ENCODE measurements at places on chromosomes 16 and 17.

GRCh38 chr17:50317121-50317520 lies 28.8 kb upstream of the XYLT2 start:
- no peak for DNase-seq

- DNase-seq: peak; percentile 52
These were observed 1131.0 kb upstream of the GOT2 start for GRCh38 chr16:59864981-59865666.

DNA sequence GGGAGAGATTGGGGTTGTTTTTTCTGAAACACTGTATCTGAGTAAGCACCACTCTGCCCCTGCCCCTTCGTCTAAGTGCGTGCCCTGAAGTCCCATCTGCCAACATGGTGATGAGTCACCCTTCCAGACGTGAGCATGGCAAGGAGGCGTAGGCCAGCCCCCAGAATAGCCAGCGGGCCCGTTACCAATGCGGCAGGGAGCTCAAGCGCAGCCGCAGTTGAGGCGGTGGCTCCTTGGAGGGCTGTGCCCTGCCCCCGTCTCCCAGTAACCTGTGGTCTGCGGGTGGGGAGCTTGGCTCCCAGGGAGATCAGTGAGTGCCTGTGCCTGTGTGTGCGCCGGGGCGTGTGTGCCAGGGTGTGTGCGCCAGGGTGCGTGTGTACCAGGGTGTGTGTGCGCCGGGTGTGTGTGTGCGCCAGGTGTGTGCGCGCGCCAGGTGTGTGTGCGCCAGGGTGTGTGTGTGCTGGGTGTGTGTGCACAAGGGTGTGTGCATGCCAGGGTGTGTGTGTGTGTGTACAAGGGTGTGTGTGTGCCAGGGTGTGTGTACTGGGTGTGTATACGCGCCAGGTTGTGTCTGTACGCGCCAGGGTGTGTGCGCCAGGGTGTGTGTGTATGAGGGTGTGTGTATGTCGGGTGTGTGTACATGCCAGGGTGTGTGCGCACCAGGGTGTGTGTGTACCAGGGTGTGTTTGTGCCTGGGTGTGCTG lies 98.6 kb upstream of the CHMP6 start:
- DNase-seq: peak; percentile 76

GRCh38 chr16:27111486-27111885 lies 44.8 kb downstream of the C16orf82 start:
- no peak for DNase-seq

DNA sequence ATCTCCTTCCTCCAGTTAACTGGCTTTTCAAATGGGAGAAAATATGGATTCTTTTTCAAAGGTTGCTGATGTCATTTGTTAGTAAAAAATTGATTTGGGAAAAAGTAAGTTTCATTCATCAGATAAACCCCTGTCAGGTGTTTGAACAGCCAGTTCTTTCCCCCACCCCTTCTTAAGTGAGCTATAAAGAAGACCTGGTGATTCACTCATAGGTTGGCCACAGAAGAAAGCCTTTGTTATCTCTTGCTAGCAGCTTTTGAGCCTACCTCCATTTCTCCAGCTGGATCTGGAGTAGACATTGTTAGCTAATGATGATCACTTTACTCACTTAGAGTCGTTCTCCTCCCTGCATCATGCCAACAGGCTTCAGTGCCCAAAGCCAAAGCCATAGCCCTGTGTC lies 63.0 kb downstream of the NLK start:
- DNase-seq: no peak

DNA sequence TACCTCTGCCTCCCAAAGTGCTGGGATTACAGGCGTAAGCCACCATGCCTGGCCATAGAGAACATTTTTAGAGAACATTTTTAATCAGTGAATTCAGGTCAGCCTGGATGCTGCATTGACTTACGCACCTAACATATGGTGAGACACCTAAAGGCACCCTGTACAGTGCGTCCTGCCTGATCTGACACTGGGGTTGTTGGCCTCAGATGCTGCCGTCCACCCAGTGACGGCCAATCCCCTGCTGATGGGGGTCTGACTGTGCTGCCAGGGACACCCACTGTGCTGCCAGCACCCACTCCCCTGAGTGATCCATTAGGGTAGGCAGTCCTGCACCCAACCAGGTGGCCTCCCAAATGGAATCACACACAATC lies 38.5 kb downstream of the WNT3 start:
- no peak for DNase-seq
